ENCODE measurements at places on chromosomes 6 and 20.

- no peak for DNase-seq
These were observed 96.7 kb downstream of the SLX4IP start for GRCh38 chr20:10531848-10532247.

DNA sequence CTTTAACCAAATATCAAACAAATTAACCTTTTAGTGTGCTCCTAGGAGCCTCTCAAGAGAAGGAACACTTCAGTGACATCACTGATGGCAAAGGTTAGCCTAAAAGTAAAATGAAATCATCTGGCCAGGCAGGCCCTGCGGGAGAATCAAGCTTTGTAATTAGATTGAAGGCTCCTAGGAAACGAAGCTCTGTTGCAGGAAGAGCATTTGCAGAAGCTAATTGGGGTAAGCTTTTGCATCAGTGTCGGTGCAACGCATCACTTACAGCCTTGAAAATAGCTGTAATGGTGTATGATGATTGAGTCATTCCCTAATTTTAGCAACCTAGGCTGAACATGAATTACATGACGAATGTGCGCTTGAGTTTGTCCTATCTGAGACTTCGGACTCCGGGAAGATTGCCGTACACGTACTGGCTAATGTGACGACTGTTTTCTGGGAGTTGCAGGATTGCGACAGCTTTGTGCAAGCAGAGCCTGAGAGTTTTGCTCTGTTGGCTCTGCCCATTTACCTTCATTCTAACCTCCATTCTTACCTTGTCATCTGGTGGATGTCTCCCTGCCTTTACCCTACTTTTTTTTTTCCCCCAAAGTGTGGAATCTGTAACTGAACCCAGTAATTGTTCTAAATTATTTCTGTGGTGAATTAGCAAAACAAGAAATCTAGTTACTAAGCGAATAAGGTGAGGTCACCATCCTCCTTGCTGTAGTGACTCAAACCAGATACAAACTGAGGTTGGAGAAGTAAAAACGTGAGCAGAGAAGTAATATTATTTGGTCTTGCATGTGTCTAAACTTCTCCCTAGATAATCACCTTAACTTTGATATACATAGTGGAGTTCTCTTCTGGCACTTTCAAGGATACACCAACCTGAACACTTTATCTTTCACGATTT lies 675.9 kb upstream of the CITED2 start:
- DNase-seq, result no peak

- peak; percentile 14 for DNase-seq
These were observed 176.6 kb downstream of the PDE10A start for GRCh38 chr6:165486183-165487137.

DNA sequence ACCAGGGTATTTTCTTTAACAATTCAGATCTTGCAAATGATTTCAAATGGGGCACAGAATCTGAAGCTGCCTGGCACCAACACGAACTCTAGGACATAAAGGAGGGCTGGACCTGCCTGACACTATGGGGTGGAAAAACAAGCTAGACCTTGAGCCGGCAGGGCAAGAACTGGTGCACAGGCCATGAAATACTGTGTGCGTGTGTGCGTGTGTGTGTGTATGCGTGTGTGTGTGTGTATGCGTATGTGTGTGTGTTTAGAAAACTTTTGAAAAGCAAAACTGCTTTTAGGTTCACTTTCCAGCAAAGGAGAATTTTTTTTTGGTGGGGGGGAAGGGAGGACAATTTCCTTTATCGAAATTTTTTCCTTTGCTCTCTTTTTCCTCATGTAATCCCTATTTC lies 11.9 kb upstream of the QKI start:
- no peak for DNase-seq

DNA sequence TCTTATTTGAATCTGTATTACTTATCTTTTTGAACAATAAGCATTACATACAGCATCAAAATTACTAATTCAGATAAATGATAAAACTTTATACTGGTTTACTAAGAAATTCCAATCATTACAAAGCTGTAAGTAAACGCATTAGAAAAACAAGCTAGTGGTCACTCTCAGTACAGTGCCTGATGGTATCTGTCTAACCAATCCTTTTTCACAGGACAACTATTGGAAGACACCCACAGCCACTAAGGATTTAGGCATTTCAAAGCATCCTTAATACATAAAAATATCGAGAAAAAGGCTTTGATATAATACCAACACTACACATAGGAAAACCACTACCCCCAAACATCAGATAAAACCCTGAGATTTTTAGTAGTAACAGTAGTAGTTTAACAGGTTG lies 2.6 kb downstream of the CD164 start:
- DNase-seq, result no peak

- no peak for DNase-seq
These were observed 6.5 kb downstream of the C20orf202 start for GRCh38 chr20:1209447-1210387.

- no peak for DNase-seq
These were observed 54.7 kb upstream of the CDKAL1 start for GRCh38 chr6:20479526-20479925.

- DNase-seq, result no peak
These were observed 39.5 kb downstream of the CRISP1 start for GRCh38 chr6:49826743-49827406.

DNA sequence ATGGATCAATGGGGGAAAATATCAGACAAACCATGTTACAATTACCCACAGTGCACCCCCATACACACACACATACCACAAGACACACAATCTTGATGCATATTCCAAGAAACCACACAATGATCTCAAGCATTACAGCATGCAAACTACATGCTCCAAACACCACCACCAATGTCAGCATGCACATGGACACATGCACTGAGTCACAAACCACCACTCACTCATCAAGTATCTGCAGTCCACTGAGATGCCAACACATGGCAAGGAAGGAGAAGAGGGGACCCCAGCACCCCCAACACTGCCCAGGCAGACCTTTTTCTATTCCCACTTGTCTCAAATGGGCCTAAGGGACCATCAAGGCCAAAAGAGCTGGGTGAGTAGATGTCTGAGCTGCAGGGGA lies 91.6 kb downstream of the PREX1 start:
- no peak for DNase-seq

DNA sequence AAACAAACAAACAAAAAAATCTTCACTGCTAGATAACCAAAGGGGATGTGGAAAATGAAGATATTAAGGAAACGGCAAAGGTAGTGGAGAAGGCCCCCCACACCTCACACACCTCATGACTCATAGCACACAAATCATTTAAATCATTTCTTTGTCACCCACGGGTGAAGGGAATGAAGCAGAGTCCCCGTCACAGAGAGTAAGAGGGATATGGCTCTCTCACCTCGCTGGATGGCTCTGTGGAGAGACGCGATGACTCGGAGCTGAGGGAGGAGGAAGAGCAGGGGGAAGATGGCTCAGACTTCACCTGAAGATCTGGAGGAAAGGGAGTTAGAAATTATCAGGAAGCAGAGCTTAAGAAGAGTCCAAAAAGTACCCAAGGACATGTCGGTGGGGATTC lies 1.2 kb downstream of the ATF6B start:
- no peak for DNase-seq

DNA sequence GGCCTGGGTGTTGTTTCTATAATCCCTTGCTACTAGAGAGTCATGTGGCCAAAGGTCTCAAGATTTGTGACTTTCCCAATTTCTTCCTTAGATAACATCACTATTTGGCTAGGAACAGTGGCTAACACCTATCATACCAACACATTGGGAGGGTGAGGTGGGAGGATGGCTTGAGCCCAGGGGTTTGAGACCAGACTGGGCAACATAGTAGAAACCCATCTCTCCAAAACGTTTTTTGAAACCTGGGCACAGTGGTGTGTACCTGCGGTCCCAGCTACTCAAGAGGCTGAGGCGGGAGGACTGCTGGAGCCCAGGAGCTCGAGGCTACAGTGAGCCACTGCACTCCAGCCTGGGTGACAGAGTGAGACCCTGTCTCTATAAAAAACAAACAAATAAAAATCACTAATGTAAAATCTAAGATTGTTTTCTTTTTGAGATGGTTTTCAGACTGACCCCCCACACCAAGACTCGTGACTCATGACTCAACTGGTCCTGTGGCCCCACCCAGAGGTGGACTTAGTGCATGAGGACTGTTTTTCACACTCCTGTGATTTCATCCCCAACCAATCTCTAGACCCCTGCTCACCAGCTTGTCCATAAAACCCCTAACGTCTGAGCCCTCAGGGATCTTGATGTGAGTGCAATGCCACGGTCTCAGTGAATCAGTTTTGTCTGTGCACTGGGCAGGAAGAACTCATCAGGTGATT lies 48.3 kb upstream of the KIF16B start:
- DNase-seq, result no peak

DNA sequence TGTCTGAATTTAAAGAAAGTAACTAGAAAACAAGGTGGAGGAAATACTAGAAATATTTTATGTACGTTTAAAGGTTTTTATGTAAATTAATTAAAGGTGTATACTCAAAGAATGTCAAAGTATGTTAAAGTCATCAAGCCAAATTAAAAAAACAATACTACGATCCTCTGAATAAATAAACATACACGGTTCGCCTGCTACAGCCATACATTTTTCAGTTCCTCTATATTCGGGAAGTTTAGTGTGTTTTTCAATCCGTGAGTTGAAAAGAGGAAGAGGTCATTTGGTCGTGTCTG lies 626 bp downstream of the STX7 start:
- DNase-seq, result no peak

DNA sequence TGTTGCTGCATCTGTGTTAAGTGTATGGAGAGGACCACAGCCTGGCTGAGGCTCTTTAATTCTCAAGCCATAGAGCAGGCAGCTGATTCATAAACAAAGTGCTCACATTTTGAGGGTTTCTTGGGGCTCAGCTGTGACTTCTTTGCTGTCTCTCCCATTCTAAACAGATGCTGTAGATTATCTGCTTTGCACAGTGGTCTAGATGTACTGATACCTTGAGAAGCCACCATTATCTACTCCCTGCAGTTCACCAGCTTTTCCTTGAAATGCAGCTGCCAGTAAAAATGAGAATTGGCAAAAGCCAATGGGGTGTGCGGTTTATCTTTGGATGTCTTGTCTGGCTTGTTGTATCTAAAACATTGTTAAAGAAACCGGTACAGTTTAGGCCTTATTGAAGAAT lies 5.2 kb upstream of the CNR1 start:
- DNase-seq, result no peak

DNA sequence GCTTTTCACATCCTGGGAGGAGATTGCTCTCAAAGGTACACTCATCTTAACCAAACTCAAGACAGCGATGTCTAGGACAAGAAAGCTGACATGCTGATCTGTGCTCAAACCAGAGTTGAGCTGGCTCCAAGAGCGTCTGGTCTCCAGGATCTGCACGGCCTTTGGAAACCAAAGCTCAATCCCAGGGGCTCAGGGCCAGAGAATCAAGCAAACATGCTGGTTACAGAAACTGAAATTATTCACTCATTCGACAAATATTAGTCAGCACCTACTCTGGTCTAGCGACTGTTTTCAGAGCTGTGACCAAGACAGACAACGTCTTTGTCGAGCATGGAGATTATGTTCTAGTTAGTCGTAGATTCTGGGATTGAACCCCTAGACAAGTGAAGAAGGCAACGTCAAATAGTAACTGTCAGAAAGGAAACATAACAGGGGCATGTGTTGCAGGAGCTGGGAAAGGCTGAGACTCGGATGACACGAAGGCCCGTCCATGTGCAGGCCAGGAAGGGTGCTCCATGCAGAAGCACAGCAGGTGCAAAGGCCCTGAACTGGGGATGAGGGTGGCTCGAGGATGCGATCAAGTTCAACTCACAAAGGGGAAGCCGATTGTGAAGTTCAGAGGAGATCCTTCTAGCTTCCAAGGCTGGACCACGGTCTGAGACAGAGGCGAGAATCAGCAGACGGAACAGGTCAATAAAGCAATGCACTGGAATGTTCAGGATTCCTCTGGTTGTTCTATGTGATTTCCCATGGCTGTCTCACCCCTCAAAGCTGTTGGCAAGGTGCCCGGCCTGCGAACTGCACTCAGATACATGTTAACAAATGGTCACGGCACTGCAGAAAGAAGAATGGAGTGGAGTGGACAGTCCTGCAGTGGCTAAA lies 12.5 kb upstream of the PCK1 start:
- DNase-seq, result peak; percentile 71

GRCh38 chr20:24206995-24207394 lies 218.4 kb upstream of the GGTLC1 start:
- no peak for DNase-seq

- DNase-seq, result no peak
These were observed 38.7 kb downstream of the MAP3K5 start for GRCh38 chr6:136753624-136754023.

- DNase-seq, result no peak
These were observed 44.6 kb downstream of the ALDH5A1 start for GRCh38 chr6:24539416-24539815.

DNA sequence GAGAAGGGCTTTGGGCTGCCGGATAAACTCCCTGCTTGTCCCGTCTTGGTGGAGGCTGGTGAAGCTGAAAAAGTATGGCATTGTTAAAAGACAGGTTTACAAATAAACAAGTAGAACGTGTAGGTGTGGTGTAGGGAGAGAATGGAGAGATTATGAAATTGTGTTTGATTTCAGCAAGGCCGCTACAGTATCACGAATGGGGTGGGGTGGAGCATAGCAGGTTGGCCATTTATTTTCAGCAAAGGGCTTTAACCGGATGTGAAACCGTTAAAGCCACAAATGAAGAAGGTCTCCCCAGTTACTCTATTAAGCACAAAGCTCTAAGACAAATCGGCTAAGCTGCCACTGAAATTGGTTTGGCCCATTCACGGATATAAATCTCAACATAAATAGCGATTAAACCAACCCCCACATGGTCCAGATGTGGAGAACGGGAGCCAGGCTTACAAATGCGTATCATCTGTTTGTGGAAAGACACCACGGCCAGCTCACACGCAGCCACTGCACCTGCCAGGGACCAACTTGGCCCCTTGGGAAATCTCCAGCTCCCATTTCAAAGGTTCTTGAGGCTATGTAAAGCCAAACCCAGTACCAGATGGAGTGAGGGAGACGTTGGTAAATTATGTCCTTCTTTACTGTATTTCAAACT lies 94.0 kb downstream of the ZMYND8 start:
- no peak for DNase-seq

DNA sequence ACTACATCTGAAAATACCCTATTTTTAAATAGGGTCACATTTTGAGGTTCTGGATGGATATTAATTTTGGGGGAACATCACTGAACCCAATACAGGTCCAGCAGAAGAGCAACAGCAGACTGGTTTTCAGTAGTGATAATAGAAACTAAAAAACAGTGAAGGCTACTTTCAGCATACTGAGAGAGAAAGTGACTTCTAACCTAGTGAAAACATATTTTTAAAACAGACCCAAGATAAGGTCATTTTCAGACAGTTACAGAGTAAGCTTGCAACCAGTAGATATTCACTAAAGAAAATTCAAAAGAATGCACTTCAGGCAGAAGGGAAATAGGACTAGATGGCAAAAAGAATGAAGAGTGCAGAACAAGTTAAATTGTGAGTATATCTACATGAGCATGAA lies 42.0 kb upstream of the TMEM244 start:
- no peak for DNase-seq

DNA sequence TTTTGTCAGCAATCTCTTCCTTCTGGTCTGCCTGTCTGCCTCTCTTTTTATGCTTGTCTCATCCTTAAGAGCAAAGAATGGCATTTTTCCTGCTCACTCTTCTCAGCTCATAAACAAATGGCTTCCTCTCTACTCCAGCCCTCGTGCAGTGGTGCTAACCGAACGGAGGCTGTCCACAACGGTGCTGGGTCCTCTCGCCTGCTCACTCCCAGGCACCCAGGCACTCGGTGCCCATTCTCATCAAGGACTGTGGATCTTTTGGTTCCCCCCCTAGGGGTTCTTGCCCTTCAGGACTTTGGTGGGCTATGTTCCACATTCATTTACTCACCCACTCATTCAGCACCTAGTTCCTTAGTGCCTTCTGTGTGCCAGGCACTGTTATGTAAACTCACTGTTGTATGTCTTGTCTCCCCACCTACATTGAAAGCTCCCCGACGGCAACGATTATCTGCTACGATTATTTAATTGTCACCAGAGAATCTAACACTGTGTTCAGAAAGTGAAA lies 113.9 kb downstream of the FYN start:
- DNase-seq, result no peak

Data from pancreas (tissue), 10 donors.